ENCODE measurements at places on chromosomes 13 and 19.
A peak's percentile ranks its signal among the peaks of the same experiment; 100 is the strongest.

DNA sequence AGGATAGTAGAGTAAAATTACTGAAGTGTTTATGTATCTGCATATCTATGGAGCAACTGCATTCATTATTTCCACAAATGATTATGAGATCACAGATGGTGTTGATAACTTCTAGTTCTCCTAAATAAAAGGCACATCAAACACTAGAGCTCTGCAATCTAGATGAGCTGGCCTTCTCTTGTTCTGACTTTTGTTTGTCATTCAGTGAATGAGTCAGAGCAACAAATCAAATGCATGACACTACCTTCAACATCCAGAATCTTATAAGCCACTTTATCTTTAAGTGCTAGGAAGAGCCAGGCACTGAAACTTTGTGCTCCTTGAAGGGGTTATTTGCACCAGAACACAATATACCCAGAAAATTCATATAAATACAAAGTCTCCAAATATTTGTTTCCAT is 456.0 kb downstream of the PCDH17 start:
- DNase-seq: no peak

- peak; percentile 58 for DNase-seq
Measured at GRCh38 chr19:19403373-19403901, 2.0 kb upstream of the GATAD2A start.

GRCh38 chr13:41005704-41006103 is 13.4 kb downstream of the ELF1 start:
- DNase-seq: no peak

- no peak for DNase-seq
Measured at GRCh38 chr13:41674246-41674645, 216.9 kb downstream of the RGCC start.

- no peak for DNase-seq
Measured at GRCh38 chr19:40304306-40304705, 19.2 kb upstream of the AKT2 start.

DNA sequence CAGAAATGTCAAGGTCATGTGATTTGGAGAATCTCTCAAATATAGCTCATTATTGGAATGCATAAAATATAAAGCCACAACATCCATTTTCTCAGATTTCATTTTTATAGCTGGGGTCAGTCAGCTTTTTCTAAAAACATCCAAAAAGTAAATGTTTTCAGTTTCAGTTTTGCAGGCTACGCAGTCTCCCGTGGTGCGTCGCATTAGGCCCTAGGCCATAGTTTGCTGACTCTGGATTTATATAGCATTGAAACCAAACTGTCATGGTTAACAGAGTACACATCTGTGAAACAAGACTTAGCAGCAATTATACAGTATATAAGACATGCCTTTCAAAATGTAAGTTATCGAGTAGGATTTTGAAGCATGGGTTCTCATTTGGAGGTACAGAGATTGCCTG is 140.0 kb downstream of the IRS2 start:
- DNase-seq: no peak

DNA sequence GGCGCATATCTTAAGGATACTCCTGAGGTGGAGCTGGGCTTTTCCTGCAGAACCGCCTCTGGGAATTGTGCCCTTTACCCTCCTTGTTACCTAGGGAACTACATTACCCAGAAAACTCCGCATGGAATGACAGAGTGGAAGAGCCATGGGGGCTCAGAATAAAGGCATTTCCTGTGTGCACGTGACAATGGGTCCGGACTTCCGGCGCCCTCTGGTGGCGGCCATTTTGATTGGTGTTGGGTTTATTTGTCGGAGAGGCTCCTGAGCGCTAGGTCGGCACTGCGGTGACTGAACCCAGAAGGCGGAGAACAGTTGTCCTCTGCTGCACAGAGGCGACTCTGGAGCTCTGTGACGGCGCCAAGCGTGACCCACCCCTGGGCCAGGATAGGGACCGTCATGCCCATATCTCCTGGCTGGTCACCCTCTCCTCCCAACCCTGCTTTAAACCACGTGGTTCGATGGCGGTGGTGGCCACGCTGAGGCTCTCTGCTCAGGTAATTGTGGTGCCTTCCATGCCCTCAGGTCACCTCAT is at the start of gene ZNF587B:
Gene ZNF587B (plus strand): TSS at position 229 of the 532 bp plus-strand sequence. CDS start 230 bp downstream, at position 459.
- peak; percentile 41 for DNase-seq

DNA sequence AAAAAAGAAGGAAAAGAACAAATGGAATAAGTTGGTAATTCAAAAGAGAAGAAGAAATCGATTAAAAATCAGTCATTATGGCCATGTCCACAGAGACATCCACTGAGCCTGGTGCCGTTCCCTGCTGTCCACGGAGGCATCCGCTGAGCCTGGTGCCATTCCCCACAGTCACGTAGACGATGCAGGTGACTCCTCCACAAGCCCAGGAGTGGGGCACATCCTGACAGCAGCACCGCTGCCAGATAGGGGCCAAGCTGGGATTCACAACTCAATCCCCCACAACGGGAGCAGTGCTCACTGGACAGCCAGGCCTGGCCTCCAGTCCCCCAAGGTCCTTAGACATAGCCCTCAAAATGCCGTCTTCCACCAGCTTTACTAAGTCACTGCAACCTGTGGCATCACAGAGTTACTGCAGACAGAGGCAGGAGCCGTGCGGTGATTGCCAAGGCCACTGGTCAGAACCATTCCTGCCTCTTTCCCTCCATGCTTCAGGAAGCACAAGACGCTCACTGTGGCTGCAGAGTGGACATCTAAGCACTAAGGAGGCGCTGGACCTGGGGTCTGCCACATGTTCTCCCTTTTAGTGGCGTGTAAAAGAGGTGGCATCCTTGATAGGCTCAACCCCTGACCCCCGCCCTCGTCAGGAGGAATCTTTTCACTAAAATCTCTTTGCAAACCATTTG is 131.5 kb upstream of the SPACA7 start:
- DNase-seq: no peak

DNA sequence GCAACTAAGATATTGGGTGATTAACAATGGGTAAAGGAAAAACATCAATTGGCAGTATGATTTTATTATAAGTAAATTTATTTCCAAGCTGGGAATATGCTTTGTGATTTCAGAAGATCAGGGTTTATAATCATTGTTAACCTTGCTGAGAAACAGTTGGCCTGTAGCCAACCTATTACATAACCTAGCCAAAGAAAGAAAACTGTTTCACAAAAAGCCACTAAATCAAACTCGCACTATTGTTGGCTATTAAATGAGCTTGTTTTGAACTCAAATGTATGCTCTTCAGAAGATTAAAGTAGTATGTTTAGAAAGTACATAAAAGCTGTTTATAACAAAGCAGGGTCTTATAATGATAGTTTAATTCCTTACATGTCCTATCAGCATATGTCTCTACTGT is 151.7 kb downstream of the LHFPL6 start:
- DNase-seq: no peak

GRCh38 chr19:10452726-10453618 is 32.6 kb downstream of the PDE4A start:
- DNase-seq: no peak

DNA sequence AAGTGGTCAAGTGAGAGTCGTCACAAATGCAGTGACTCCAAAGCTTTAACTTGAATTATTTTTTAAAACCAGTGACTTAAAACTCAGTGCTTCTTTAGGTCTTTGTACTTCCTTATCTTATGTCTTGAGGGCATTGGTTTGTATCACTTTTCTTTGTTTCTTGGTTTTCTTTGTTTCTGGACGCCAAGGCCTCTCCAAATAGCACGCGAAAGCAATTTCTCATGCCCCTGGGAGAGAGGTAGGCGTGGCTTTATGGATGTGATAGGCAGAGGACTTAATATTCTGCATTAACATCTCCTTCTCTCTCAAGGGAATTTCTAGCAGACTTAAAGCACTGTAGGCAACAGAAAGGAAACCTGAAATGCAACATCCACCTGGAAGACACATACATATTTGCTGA is 20.6 kb downstream of the UBE2L5 start:
- no peak for DNase-seq

DNA sequence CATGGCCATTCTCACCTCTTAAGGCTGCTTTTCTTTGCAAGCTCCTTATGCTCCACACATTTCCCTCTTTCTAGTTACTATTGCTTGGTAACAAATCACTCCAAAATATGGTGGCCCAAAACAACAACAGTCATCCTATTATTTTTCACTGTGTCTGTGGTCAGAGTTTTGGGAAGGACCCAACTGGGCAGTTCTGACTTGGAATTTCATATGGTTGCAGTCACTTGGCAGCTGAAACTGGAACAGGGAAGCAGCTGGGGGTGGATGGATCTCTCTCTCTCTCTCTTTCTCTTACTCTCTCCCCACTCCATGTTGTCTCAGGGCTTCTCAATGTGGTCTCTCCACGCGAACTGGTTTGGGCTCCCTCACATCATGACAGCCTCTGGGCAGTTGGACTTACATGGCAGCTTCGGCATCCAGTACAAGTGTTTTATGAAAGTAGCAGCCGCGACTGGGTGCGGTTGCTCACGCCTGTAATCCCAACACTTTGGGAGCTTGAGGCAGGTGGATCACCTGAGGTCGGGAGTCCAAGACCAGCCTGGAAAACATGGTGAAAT is 39.6 kb downstream of the NUMBL start:
- no peak for DNase-seq

- no peak for DNase-seq
Measured at GRCh38 chr13:109251956-109252355, 534.4 kb downstream of the IRS2 start.

GRCh38 chr13:86882835-86883234 is 788.3 kb upstream of the SLITRK5 start:
- DNase-seq: no peak

DNA sequence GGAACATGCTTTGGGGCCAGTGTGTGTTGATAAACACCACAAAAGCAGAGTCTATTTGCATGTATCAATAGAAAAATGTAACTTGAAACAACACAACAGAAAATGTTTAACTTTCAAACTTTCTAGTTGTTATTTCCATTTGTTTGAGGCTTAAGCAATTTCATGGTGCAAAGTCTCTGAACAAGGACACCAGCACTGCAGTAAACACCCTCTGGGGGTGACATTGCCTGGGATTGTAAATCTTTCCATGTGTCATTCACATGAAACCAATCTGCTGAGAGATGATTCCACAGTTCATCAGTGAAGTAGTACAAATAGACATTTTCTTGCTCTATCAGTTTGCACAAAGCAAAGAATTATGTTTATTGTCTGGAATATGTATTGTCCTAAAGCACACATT is 124.5 kb downstream of the ITGBL1 start:
- DNase-seq: no peak

DNA sequence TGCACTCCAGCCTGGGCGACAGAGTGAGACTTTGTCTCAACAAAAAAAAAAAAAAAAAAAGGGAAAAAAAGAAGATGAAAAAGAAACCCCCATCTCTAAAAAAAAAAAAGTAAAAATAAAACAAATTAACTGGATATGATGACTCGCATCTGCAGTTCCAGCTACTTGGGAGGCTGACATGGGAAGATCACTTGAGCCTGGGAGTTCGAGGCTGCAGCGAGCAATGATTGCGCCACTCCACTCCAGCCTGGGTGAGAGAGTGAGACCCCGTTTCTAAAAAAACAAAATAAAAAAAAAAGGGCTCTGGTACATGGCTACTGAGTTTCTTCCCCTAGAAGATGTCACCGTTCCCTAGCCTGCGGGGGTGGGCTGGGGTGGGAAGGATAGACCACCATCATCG is 2.4 kb upstream of the CATSPERG start:
- DNase-seq: no peak

DNA sequence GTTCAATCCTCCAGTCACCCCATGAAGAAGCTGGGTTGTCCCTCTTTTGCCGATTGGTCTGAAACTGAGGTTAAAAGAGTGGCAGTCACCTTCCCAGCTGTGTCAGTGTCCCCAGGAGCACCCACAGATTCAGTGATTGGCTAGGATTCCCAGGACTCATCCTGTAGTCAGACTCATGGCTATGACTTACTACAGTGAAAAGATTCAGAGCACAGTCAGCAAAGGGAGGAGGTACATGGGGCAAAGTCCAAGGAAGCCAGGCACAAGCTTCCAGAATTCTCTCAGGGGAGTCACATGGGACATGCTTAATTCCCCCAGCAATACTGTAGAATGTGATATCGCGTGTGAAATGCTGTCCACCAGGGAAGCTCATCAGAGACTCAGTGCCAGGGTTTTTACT is 14.2 kb downstream of the ZNF473 start:
- no peak for DNase-seq

DNA sequence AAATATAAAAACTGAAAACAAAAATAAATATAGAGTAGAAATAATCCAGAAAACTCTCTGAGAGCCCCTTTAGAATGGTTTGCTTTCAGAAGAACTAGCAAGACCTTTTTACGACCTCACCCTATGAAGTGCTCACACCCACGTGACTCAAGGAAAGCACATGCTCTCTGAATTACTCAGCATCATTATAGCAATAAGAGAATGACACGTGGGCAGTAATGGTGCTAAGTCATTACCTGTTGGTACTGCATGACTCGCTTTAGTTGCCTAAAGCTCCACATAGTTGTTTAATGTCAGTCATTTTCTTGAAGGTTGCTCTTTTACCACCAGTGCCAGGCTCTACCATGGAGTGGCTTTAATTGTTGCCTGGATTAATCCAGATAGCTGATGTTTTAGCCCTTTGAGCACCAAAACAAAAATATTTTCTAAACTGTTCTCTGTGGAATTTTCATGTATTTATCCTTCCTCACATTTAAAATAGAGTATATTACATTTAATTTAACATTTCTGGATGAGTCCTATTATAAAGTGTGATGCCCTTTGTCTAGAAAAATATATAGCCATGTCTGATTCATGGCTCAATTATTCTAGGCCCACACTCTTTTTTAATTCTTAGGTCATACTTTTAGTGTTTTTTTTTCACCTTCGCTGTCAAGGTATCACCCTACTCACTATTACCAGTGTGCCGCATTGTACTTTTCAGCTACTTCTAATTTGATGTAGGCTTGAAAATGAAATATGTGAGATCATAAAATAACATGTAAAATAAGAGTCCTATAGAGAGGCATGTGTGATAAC is 56.8 kb downstream of the THSD1 start:
- peak; percentile 48 for DNase-seq

DNA sequence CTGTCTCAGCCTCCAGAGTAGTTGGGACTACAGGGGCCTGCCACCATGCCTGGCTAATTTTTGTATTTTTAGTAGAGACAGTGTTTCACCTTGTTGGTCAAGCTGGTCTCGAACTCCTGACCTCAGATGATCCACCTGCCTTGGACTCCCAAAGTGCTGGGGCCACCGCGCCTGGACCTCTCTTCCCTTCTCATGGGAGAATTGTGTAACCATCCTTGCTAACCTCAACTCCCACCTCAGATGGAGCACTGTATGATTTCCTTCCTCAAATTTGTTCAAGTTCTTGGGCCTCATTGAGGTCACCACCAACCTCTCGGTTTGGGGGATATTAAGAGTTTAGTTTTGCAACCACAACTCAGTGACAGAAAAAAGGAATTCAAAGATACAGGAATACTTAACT is 10.7 kb downstream of the LILRA5 start:
- DNase-seq: no peak

- no peak for DNase-seq
Measured at GRCh38 chr19:18697680-18698079, 14.2 kb downstream of the CRTC1 start.
